ENCODE measurements at places on chromosomes 2 and 18. TPM values are rescaled to one million over a fixed set of nuclear protein-coding genes. Genes with fewer than 3 reads are reported as not detected.

Gene C1QL2
- total RNA-seq: 0.53 TPM

Gene CCDC74B
- 6.4 TPM for total RNA-seq

Gene CRYBA2
- total RNA-seq: not detected

Gene KCNE4
- 0.50 TPM for total RNA-seq

Gene C2orf74
- 15.2 TPM for total RNA-seq

Gene CENPA
- 55.9 TPM for total RNA-seq

Gene SEPTIN10
- total RNA-seq: 44.1 TPM

Gene IL1F10
- total RNA-seq: not detected

Gene DNAH7
- total RNA-seq: 1.3 TPM

Gene WDSUB1
- total RNA-seq: 7.6 TPM

Gene PLEK
- not detected for total RNA-seq

Gene AP1S3
- 32.8 TPM for total RNA-seq

Gene CNDP1
- total RNA-seq: not detected

Gene PRSS56
- 0.21 TPM for total RNA-seq

Gene GCFC2
- total RNA-seq: 20.8 TPM

Gene NEB
- total RNA-seq: 0.20 TPM

Gene LDLRAD4
- total RNA-seq: 2.3 TPM

Gene CD207
- not detected for total RNA-seq

Gene PKDCC
- 22.8 TPM for total RNA-seq

Gene ABCB6
- total RNA-seq: 39.6 TPM

Gene PTRHD1
- total RNA-seq: 70.8 TPM

Gene KLHL30
- total RNA-seq: 0.18 TPM

Gene TFPI
- 56.5 TPM for total RNA-seq

Gene CFAP210
- total RNA-seq: 0.27 TPM

Gene FAM110C
- total RNA-seq: 0.14 TPM

Gene EFEMP1
- 44.6 TPM for total RNA-seq

Gene MC4R
- total RNA-seq: not detected

Gene LAMA1
- 0.06 TPM for total RNA-seq

Gene IL1B
- 0.15 TPM for total RNA-seq

Gene CAVIN2
- 48.1 TPM for total RNA-seq

Gene MLPH
- 327 TPM for total RNA-seq

Gene RHOB
- 280 TPM for total RNA-seq

Gene GATA6
- total RNA-seq: 1.8 TPM

Gene TRIB2
- 0.91 TPM for total RNA-seq

Gene MAB21L4
- 0.20 TPM for total RNA-seq

Gene MPV17
- total RNA-seq: 95.8 TPM

Gene RBM44
- total RNA-seq: 0.23 TPM

Gene THUMPD2
- 14.4 TPM for total RNA-seq

Gene CDH19
- total RNA-seq: 0.97 TPM

Gene CPO
- not detected for total RNA-seq

Gene MEP1B
- not detected for total RNA-seq

Gene AQP12B
- not detected for total RNA-seq

Gene RGPD4
- not detected for total RNA-seq

Gene ATP6V1C2
- total RNA-seq: 0.25 TPM

Gene RSAD2
- 0.53 TPM for total RNA-seq

Gene SP5
- 0.06 TPM for total RNA-seq

Gene CD8A
- 0.60 TPM for total RNA-seq

Gene OR6B3
- total RNA-seq: not detected

Gene TBR1
- not detected for total RNA-seq

Gene MC5R
- not detected for total RNA-seq

Gene FBXO48
- 0.55 TPM for total RNA-seq

Gene ADCY3
- total RNA-seq: 85.1 TPM

Gene DCDC2C
- 0.38 TPM for total RNA-seq

Gene SPDYA
- total RNA-seq: not detected

Gene SERPINB4
- total RNA-seq: 0.08 TPM

Gene CLEC4F
- total RNA-seq: not detected

Gene ASXL2
- 10.0 TPM for total RNA-seq

Gene CD28
- not detected for total RNA-seq
